Stimulated activated naive CD4-positive, alpha-beta T cell (primary cell): ENCODE measurements at places on chromosomes 2 and 18.

DNA sequence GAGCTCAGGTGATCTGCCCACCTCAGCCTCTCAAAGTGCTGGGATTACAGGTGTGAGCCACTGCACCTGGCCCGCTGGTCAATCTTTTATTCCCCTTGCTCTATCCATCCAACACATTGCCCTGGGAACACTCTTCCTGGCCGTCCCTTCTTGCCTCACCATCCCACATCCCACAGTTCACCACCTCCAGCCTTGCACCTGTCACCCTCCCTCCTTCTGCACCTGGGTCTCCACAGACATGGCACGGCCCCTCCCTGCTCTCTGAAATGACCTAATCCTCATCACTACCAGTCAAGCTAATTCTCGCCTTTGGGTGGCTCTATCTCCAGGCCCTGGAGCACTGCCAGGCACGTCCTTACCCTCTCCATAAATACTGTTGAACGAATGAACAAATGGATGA, 116.9 kb upstream of the TEX51 start:
- DNase-seq = no peak

DNA sequence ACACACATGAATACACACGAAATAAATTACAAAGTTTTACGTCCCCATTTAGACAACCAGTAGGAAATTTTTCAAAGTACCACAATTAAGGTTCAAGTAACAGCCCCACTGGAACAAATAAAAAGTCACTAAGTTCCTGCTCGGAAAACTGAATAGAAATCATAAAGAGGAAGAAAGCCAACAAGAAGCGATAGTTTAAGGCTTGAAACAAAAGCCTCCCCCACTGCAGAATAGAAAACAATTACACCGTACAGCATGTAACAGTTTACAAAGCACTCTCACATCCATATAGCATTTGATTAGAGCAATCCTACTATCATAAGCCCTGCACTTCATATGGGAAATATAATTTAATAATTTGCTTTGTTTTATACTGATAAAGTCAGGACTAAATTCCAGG, 15.5 kb downstream of the KLF7 start:
- no peak for DNase-seq

DNA sequence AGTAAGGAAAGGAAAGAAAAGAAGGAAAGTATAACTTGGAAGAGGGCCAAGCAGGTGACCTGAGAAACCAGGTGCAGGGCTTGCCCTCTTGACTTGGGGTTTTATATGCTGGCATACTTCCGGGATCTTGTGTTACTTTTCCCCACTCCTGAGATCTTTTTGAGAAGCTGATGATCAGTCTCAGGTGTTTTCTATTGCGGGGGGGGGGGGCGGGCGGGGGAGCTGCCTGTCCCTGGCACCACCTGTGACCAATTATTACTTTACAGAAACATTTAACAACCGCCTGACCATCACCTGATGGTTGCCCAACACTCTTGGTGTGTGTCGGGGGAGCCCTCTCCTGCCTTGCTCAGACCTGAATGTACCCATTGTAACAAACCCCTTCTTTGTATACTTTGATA, 6.9 kb upstream of the CASP10 start:
- no peak for DNase-seq

DNA sequence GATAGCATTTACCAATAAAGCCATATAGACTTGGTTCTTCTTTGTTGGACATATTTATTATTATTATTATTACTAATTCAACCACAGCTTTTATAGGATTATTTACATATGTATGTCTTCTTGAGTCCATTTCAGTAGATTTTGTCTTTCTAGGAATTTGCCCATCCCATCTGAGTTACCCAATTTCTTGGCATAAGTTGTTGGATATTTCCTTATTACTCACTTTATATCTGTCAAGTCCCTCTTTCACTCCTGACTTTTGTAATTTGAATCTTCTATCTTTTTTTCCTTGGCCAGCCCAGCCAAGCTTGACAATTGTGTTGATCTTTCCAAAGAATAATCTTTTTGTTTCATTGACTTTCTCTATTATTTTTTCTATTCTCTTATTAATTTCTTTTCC, 543.7 kb downstream of the SUCLG1 start:
- DNase-seq = no peak

- DNase-seq = no peak
Measured at GRCh38 chr2:8620611-8621382, 61.1 kb upstream of the ID2 start.

DNA sequence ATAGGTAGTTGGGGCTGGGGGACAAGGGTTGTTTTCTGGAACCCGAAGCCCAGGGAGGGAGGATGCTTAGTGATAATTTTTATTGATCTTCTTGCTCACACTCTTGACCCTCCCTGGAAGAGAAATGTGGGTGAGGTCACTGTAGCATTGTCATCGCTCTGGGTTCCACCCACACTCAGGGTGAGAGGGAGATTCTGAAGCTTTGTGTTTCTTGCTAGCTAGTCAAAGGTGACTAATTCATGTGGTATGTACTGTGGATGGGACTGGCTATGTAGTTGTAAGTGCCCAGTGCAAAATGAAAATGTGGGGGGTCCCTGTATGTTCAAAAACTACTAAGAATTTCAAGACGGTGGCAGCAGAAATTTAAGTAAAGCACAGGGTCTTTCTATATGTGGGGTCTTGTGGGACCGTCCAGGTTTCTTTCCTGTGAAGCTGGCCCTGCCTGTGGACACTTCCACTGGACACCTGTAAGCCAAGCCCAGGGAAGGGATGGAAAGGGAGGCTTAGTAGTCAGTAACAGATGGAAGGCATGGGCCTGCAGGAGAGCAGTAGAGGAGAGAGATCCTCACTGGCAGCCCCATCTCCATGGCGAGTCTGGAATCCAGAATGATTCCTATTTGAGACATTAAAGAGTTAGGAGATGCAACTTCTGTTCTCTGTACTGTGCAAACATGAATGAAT, 35.0 kb downstream of the TSN start:
- DNase-seq = no peak
